ENCODE measurements at places on chromosomes 6 and 20.

GRCh38 chr6:42294759-42295158 lies 77.1 kb upstream of the MRPS10 start:
- DNase-seq: peak; percentile 41

GRCh38 chr6:23106951-23107350 lies 537.6 kb downstream of the HDGFL1 start:
- peak; percentile 47 for DNase-seq

GRCh38 chr20:38133680-38134426 lies 31.2 kb downstream of the TGM2 start:
- DNase-seq: no peak

DNA sequence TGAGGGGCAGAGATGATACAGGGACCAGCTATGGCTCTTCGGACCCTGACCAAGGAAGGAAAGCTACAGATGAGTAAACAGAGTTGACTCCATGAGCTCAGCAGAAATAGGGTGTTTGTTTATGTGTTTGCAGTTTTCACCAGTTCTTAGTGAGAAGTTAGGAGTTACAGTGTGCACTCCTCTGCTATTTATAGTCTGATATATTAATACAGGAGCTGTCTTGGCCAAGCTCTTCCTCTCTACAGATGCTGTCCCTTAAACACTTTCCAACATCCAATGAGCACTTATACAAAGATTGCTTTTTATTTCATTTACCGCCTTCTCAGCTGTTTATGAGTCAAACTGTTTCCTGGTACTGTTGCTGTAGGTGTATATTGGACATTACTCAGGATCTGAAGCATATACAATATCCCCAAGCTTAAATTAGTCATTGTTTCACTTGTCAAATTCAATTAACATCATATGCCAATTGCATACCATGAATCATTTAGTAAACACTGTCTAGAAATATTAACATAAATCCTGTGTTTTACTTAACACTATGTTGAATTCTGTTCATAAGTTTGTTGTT lies 618.0 kb downstream of the PRKN start:
- DNase-seq: peak; percentile 79

DNA sequence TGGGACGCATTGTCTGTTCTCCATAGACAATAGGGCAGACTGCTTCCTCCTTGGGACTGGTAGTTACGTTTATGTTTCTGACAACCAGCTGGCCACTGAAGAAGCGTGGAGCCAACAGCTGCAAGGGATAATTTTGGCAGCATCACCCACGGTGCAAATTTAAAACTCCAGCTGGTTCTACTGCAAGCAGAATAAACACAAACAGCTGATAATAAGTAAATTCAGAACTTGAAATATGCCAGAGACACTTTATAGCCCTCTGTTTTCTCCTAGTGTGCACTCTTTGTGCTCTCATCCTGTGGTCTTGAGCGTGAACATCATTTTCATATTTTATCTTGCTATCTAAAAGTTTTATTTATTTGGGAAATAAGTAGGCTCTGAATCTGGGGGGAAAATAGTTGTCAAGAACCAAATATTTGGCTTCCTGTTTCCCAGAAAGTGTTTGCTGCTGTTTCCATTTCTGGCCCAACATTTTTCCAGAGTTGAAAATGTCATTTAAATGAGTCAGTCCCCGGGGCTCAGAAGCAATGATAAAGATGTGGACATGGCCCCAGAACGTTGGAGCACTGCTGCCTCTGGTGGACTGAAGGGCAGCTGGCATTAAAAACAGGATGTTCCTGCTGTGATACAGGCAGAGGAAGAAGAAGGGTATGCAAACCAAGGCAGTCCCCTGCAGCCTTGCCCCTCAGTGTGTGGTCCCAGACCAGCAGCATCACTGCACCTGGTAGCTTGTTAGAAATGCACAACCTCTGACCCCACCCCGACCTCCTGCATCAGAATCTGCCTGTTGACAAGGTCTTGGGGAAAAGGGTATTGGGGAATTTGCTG lies 12.5 kb upstream of the THBD start:
- peak; percentile 44 for DNase-seq

- DNase-seq: no peak
These were observed 705.7 kb upstream of the SLC35B3 start for GRCh38 chr6:9140951-9141460.

DNA sequence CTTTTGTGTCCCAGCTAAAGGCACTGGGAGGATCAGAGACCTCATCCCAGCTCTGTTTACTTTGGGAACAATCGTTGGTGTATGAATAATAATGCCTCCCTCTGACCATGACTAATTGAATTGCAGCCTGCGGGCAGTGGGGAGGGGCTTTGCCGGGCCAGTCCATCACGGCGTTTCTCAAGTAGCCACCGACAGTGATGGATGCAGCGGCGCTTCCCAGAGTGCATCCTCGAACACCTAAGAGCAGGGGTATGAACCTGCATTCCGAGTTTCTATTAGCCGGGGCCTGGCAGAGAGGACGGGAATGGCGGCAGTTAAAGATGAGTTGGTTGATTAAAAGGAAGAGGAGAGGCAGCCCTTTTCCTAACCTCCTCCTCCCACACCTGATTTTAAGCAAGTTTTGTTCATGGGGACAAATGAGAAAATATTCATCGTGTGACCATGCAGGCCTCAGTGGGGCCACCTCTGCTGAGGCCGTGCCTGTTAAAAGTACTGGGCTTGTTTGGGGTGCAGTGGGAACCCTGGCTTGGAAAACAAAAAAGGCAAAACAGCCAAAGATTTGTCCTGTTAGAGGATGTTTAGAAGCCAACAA lies 154.1 kb downstream of the FOXA2 start:
- DNase-seq: no peak

DNA sequence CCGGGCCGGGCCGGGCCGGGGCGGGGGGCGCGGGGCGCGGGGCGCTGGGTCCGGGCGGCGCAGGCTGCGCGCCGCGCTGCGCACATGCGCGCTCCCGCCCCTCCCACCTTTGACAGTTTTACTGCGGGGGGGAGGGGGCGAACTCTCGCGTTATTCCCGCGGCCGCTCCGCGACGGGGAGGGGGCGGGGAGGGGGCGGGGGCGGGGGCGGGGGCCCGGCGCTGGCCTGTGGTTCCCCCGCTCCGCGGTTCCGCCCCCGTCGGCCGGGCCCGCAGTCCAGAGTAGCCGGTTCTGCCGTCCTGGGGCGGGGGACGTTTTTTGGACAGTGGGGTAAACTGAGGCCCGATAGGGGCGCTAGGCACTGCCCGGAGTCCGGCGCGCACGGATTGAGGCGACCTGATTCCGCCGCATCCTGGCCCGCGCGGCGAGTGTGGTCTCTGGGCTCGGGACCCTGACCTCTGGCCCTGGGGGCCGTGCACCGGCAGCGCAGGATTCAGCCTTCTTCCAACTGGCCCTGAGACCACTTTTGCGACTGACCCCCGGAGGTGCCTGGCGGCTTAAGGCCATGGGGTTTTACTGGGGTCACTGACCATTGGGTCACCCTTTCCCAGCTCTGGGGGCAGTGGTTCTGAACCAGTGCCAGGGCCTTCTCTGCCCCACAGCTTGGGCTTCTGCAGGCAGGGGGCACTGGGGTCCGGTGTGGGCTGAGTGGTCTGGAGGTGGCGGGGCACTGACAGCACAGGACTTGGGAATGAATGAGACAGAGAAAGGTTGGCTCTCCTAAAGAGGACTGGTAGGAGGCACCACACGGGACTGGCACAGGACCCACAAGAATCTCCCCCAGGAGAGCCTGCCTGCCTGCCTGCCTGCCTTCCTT lies at the start of gene ZNF512B:
Gene ZNF512B, minus strand, starts transcription at position 93 of the 876 bp plus-strand sequence. CDS start 1,980 bp downstream, outside the sequence.
- no peak for DNase-seq

DNA sequence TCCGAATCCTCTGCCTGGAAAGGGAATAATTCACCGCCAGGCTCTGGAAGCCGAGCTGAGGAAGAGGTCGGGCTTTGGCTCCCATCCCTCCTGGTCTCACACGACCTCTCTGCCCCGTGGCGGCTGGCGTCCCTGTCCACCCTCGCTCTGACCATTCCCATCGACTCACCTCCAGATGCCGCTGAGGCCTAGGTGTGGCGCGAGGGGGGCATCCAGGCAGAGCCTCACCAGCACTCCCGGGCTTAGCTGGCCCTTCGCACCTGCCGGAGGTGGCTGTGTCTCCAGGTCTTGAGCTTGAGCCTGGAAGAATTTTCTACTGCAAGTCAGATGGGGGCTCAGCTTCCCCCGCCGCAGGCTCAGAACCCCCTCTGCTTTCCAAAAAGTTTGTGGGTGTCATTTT lies 28.5 kb upstream of the SMOC2 start:
- DNase-seq: no peak

DNA sequence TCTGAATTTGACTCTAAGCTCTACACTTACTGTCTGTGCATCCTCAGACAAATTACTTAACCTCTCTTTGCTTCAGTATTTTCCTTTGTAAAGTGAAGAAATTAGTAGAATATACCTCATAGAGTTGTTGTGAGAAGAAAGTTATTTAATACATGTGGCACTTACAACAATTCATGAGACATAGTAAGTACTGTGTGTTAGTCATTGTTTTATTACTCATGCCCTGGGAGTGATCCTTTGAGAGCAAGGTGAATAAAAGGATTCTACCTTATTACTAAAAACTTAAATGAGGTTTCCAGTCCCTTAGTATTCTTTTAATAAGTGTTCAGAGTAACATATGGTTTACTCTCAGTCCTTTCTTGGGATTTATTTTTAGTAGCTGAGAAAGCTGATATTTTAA lies 233.6 kb upstream of the MAP3K7 start:
- no peak for DNase-seq

DNA sequence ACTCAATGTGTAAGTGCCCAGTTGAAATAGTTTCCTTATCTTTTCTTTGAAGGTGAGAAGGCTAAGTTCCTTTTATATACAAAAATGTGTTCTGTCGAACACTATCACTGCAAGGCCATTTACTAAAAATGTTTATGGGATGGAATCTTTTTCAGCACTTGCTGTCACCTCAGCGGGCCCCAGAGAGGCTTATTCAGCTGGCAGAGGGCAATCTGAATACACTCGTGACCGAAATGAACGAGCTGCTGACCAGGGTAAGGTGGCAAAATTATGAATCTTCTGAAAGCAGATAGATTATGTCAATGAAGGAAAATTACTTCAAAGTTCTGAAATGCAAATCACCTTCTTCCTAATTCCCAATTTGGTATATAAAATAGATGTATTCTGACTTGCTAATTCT lies 340.2 kb downstream of the ARHGAP18 start:
- no peak for DNase-seq

- DNase-seq: no peak
These were observed 144.3 kb upstream of the TENT5A start for GRCh38 chr6:81896525-81897503.

Measured in non-pigmented ciliary epithelial cell (primary cell).